Endodermal cell (in vitro differentiated cells): ENCODE measurements at places on chromosomes 4 and X. TPM values are rescaled to one million over a fixed set of nuclear protein-coding genes. Genes with fewer than 3 reads are reported as not detected.

CT83 gene
- not detected in 3 replicates for total RNA-seq

- DNase-seq: no peak
Measured at GRCh38 chrX:110588164-110588563, 207.5 kb downstream of the CHRDL1 start.

CXCL1 gene
- 0.24 and 0.86 TPM in 2 replicates for total RNA-seq

GRCh38 chr4:152385551-152385950 lies 150.3 kb downstream of the FBXW7 start:
- no peak for DNase-seq

- DNase-seq: no peak
Measured at GRCh38 chrX:101764538-101764937, 104.9 kb upstream of the ARMCX2 start.

GRCh38 chr4:173231916-173232315 lies 63.3 kb downstream of the GALNT7 start:
- no peak for DNase-seq

HEPH gene
- 70.3 and 76.2 TPM in 2 replicates for total RNA-seq

ZFYVE28 gene
- 0.73 to 5.6 TPM (median 1.7 TPM) in 3 replicates for total RNA-seq

GPR34 gene
- not detected in 2 replicates for total RNA-seq

DNA sequence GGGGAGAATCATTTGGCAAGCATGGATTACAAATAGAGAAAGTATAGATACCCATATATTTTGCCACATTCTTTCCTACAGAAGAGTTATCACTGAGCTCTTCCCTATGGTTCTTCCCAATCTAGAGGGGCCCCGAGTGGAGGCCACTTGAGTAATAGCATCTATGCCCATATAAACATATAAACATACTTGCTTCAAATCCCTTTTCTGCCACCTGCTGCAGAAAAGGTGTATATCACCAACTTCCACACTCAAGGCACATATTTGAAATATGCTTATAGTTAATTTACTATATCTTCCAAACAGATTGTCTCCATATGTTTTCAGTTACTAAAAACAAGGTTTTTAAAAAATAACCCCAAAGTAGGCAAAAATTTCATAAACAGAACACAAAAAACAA lies 642.8 kb upstream of the DIPK2B start:
- DNase-seq: no peak

GRCh38 chr4:33349376-33349775 lies 2629.2 kb downstream of the PCDH7 start:
- no peak for DNase-seq

DNA sequence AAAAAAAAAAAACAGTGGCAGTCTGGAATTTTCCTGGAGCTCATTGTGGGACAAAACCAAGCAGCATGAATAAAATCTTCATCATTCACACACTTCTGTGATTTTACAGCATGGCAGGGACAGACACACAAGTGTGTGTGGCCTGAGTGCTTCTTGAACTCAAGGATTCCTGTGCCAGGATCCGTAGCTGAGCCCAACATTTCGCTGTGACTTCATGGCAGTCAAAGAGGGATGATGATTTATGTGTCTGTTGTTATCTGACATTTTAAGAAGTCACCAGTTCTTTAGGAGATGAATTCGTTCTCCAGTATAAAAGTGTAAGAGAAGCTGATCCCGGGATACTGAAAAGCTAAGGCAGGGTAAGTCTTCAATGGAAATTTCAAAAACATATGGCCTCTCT lies 57.0 kb downstream of the ING2 start:
- no peak for DNase-seq

GLRA3 gene
- total RNA-seq: 0.21 TPM in 1 of 3 replicates, not detected in the others

DNA sequence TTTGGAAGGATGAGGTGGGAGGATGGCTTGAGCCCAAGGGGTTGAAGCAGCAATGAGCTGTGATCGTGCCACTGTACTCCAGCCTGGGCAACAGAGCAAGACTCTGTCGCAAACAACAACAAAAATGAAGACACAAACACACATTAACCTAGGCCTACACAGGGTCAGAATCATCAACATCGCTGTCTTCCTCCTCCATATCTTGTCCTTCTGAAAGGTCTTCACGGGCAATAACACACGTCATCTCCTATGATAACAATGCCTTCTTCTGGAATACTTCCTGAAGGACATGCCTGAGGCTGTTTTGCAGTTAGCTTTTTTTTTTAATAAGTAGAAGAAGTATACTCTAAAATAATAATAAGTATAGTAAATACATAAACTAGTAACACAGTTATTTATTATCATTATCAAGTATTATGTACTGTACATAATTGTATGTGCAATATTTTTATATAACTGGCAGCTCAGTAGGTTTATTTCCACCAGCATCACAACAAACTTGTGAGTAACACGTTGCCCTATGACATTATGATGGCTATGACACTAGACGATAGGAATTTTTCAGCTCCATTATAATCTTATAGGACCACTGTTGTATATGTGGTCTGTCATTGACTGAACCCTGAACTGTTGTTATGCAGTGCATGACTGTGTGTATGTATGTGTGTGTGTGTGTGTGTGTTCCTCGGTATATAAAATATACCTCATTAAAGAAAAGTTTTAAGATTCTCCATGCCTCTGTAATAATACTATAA lies 69.2 kb upstream of the MAML3 start:
- peak; percentile 6 for DNase-seq

- DNase-seq: no peak
Measured at GRCh38 chrX:24285082-24285481, 28.8 kb downstream of the SUPT20HL2 start.

NLRP2B gene
- not detected in 3 replicates for total RNA-seq

GRCh38 chr4:153794006-153794405 lies 5.1 kb upstream of the SFRP2 start:
- no peak for DNase-seq

NHS gene
- total RNA-seq: 1.9 to 6.0 TPM (median 3.1 TPM) in 3 replicates

CT45A3 gene
- not detected in 2 replicates for total RNA-seq

ERAS gene
- not detected in 3 replicates for total RNA-seq

GPR78 gene
- 3.7 to 6.6 TPM (median 4.1 TPM) in 3 replicates for total RNA-seq

STARD8 gene
- 1.2 to 2.0 TPM (median 1.8 TPM) in 3 replicates for total RNA-seq

PPARGC1A gene
- total RNA-seq: 10.2 to 13.9 TPM (median 13.4 TPM) in 3 replicates
